ENCODE measurements at places on chromosomes 4 and X. TPM values are rescaled to one million over a fixed set of nuclear protein-coding genes. Genes with fewer than 3 reads are reported as not detected.

DNA sequence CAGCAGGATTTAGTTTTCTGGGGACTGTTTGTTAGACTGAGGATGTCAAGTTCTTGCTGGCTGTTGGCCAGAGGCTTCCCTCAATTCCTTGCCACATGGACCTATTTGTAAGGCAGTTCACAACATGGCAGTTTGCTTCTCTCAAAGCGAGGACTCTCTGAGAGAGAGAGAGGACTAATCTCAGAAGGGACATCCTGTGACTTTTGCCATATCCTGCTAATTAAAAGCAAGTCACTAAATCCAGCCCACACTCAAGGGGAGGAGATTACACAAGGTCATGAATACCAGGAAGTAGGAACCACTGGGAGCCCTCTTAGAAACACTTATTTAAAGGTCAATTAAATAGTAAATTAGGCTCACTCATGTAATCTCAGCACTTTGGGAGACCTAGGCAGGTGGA lies 38.2 kb downstream of the PPP1R2C start:
- no peak for DNase-seq

DNA sequence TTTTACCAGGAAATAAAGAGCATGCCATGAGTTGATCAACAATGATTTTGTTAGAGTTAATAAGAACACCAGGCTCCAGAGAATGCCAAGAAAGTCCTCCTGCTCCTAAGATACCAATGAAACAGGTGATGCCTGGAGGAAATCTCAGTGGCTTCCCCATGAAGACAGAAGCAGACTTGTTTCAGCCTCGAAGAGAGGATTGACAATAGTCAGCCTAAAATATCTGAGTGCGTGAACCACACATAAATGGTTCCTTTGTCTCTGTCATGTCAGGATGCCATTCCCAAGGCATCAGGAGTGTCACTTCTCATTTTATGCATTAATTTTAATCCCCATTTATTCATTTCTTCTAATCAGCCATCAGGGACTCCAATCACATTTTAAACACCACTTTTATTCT lies 69.6 kb downstream of the PHOX2B start:
- no peak for DNase-seq

DNA sequence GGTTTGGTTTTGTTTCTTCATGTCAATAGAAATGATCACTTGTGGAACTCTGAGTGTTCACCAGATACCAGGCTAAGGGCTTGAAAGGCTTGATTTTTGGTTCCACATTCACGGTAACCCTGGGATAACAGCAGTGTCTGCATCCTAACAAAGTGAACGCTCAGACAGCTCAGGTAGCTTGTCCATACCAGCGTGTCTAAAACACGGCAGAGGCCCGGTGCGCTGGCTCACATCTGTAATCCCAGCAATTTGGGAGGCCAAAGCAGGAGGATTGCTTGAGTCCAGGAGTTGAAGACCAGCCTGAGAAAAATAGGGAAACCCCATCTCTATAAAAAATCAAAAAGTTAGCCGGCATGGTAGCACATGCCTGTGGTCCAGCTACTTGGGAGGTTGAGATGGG lies 49.0 kb downstream of the HTRA3 start:
- DNase-seq, result no peak

GRCh38 chr4:150001815-150002214 lies 76.4 kb upstream of the DCLK2 start:
- DNase-seq, result no peak

DNA sequence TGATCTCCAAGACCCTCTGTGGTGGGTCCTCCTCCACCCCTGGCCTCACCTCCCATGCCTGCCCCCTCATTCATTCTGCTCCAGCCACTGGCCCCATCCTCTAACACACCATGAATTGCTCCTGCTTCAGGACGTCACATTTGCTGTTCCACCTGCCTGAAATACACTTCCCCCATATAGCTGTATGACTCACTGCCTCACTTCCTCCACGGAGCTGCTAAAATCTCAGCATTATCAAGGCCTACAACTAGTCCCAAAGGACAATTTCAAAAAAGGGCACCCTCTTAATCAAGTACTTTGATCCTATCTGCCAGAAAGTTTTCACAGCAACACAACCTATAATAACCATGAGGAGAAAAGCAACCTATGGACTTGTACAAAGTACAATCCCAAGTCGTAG lies 43.6 kb upstream of the PHOX2B start:
- no peak for DNase-seq

The GATA1 gene
- total RNA-seq, result not detected

DNA sequence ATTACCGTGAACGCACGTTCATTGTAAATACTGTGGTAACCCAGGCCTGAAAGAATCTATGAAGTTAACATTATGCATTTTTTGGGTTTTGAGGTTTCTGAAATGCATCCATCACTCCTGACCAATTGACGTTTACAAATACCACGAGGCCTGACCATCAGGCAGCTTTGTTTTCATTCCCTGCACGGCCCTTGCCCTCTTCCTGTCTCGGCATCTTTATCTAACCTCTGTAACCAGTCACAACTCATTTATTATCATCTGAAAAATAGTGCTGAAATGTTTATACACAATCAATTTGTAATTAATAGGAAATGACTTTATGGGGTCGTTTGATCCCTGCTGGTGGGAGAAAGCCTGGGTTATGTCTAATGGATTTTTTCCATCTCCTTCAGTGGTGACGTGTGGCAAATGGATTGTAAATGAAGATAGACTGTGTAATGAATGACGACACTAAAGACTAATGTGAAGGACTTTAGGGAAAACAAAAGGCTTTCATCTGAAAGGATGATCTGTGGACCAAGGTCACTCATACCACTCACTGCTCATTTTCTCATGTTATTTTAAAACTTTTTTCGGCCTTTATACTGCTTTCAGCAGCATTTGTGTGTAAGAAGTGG lies 102.7 kb upstream of the SORBS2 start:
- DNase-seq, result peak; percentile 90

The GCNA gene
- total RNA-seq, result 2.6 TPM

GRCh38 chr4:112234952-112235609 lies 3.5 kb downstream of the AP1AR start:
- peak; percentile 87 for DNase-seq

The ZAR1 gene
- total RNA-seq, result not detected

- DNase-seq, result no peak
These were observed 2.1 kb upstream of the GPC4 start for GRCh38 chrX:133417364-133417763.

DNA sequence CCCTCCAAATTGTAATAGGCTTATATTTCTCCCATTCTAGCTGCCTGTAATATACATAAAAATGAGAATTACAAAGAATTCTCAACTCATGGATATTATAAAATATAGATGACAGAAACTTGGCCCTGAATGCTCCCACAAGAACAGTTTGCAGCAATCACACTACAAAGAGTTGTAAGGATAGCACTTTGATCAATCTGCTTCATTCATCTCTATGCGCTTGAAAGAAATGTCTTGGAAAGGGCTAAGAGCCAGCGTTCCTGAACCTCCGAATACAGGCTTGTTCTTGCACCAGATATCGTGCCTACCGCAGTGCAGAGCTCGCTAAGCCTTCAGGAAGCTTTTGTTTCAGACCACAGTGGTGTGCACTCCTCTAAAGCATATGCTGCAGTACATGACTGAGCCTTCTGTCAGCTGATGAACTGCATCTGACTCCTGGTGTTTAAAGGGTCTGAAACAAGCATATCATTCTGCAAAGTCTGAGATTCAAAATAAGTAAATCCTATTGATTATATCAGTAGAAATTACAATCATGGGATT lies 417.6 kb upstream of the ZFP42 start:
- DNase-seq, result no peak

The CXCL13 gene
- total RNA-seq, result under 0.01 TPM

The ARR3 gene
- total RNA-seq, result not detected

- no peak for DNase-seq
These were observed 40.5 kb downstream of the ZCCHC12 start for GRCh38 chrX:118864063-118864635.

The S100P gene
- total RNA-seq, result not detected

The ZNF185 gene
- 2.9 TPM for total RNA-seq

- DNase-seq, result peak; percentile 16
These were observed 59.7 kb upstream of the MTM1 start for GRCh38 chrX:150508451-150509367.

The KLKB1 gene
- total RNA-seq, result not detected
